ENCODE measurements at places on chromosomes 2 and 18. TPM values are rescaled to one million over a fixed set of nuclear protein-coding genes. Genes with fewer than 3 reads are reported as not detected.

CCDC68 gene
- total RNA-seq = 2.7 TPM

MC5R gene
- total RNA-seq = not detected

VIL1 gene
- total RNA-seq = not detected

LRRC30 gene
- not detected for total RNA-seq

ZNF516 gene
- total RNA-seq = 56.1 TPM

MOCOS gene
- 15.3 TPM for total RNA-seq

GLI2 gene
- total RNA-seq = 4.8 TPM

IL36RN gene
- total RNA-seq = 0.04 TPM

DPYSL5 gene
- 1.3 TPM for total RNA-seq

ASB1 gene
- total RNA-seq = 44.9 TPM

Data from kidney epithelial cell (primary cell).